ENCODE measurements at places on chromosomes 5 and 9.

DNA sequence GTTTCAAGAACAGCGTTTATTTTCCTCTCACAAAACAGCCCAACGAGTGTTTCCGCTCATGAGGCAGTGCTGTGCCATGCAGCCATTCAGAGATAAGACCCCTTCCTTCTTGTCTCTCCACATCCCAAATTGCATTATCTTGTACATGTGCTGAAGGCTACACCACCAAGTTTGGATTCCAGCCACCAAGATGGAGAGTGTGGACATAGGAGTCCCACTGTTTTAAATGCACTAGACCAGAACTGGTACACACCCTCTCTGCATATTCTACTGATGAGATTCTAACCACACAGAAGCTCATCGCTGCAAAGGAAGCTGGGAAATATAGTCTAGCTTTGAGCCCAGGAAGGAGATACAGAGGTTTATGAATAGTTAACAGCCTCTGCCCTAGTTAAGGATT, 509.4 kb downstream of the NFIB start:
- no peak for DNase-seq

GRCh38 chr5:1634337-1634661, 110.5 kb upstream of the LPCAT1 start:
- no peak for DNase-seq

GRCh38 chr9:123394291-123395235, 38.6 kb downstream of the CRB2 start:
- no peak for DNase-seq

GRCh38 chr9:79573412-79573923, 1.7 kb downstream of the TLE4 start:
- no peak for DNase-seq

DNA sequence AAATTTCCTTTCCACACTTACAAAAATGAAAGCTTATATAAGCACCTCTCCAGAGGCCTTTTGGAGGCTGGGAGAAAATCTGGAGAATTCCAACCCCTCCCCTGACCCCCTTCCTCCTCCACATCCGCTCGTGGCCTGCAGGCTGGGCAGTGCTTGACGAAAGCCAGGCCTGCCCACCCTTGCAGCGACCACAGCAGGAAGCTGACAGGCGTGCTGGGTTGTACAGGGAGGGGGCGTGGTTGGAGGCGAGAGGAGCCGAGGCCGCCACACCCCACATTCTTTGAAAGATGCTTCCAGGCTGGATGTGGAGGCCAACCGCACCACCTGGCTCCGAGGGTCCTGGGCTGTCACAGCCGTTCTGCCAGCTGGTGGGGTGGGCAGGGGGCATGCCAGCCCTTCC, 47.8 kb upstream of the IER5L start:
- DNase-seq: peak; percentile 35

DNA sequence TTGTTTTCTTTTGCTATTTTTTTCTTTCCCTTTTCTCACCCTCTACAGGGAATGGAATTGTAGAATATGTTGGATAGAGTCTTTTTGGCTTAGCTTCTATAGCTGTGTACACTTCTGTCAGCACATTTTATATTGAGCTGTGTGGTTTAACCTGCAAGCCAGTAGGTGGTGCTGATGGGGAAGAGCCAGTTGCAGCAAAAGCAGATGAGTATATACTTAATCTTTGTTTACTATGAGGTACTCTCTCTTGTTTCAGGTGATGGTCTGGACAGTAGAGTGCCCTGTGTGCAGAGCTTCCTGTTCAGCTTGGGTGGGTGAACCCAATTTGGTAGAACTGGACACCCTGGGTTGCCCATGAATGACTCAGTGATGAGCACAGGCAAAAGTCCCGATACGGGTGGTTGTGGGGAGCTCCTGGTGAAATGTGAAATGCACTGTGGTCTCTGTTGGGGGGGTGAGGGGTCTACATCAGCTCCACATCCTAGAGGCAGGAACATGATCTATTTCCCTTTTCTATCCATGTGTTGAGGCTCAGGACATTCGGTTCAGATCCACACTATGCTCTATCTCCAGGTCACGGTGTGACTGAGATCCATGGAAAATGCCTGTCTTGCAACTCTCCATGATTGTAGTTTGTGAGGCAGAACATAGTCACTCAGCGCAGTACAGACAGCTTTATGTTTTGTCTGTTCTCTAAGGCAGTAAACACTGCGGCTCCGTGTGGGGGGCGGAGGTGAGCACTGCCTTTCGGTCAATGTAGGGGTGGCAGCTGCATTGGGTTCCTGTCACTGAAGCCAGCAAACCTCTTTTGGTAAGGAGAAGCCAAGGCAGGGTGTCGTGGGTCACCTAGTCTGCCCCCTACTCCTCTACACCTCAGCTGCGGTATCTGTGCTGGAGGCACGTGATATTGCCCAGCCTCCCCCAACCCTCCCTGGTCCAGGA, 353.2 kb downstream of the PRR16 start:
- DNase-seq: no peak

GRCh38 chr5:2680979-2681378, 70.5 kb downstream of the IRX2 start:
- DNase-seq: peak; percentile 62

GRCh38 chr5:10987925-10988504, 227.0 kb upstream of the DAP start:
- no peak for DNase-seq
